ENCODE measurements at places on chromosomes 3 and 15. TPM values are rescaled to one million over a fixed set of nuclear protein-coding genes. Genes with fewer than 3 reads are reported as not detected.
A peak's percentile ranks its signal among the peaks of the same experiment; 100 is the strongest.

GRCh38 chr3:20100151-20100550 lies 59.9 kb downstream of the KAT2B start:
- no peak for DNase-seq

DNA sequence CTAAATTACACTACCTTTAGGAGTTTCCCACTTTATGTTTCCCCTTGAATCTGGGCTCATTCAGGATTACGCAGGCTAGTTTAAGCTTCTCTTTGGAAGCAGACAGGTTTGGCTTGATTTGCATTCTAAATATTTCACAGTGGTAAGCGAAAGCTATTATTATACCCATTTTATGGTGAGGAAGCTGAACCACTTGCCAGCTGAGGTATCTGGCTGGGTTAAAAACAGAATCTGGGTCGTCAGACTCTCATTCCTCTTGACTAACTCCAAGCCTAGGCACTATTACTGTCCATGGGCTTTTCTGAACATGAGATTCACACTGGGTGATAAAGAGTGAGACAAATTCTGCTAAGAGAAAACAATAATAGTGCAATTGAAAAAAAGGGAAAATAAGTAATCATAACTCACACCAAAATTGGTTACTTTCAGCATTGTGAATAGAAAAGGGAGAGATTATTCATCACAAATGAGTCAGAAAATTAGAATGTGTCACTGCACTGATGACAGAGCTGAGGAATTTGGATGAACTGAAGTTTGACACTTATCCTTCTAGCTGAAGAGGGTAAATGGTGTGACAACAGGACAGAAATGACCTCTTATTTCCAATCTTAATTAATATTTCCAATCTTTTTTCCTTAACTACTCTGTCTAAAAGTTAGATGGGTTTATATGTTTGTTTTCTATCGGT lies 211.3 kb downstream of the TIGIT start:
- DNase-seq: no peak

DNA sequence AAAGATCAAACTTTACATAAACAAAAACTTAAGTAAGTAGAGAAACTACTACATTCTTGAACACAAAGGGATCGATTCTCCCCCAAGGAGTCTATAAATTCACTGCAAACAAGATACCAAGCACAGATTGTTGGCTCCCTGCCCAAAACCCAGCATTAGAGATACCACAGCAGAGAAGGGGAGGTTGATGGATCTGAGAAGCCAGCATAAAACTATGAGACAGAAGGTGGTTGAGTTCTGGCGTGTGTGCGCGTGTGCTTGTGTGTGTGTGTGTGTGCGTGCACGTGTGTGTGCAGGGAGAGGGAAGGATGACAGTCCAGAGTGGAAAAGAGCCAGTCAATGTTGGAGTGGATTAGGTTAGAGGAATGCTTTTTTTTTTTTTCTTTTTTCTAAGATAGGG lies 143.2 kb upstream of the PRR20G start:
- DNase-seq: peak; percentile 98

GRCh38 chr3:30428251-30428650 lies 178.2 kb upstream of the TGFBR2 start:
- no peak for DNase-seq

Gene DAZL
- not detected for polyA plus RNA-seq

- DNase-seq: peak; percentile 92
Measured at GRCh38 chr3:42114130-42114725, 23.1 kb downstream of the TRAK1 start.

GRCh38 chr15:28960979-28961378 lies 75.2 kb downstream of the APBA2 start:
- DNase-seq: no peak

DNA sequence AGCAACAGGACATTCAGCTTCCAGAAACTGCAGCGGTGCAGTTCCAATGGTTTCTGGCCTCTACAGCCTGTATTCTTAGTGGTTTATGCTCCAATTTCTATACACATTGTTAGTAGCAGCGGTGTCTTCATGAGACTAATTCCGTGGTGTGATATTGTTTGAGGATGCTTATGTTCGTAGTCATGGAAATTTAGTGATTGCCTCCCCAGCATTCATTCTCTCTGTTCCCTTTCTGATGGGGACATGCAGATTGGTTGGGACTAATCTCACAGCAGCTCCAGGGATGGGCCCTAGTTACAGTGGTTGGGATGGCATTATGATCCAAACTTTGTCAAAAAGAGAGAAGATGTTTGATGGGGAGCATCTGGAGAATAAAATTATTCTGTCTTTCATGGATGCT lies 208.6 kb downstream of the CD47 start:
- DNase-seq: no peak

DNA sequence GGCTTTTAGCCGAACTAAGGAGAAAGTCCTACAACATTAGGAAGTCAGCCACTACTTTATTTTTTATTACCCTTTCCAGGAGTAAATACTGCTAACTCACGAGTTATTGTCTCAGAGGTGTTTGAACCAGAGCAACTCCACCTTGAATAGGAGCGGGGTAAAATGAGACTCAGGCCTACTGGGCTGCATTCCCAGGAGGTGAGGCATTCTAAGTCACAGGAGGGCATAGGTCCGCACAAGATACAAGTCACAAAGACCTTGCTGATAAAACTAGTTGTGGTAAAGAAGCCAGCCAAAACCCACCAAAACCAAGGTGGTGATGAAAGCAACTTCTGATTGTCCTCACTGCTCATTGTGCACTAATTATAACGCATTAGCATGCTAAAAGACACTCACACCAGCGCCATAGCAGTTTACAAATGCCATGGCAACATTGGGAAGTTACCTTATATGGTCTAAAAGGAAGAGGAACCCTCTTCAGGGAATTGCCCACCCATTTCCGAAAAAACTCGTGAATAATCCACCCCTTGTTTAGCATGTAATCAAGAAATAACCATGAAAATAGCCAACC lies 555.9 kb downstream of the IGSF11 start:
- DNase-seq: no peak

Gene SLC30A4
- polyA plus RNA-seq: 1.7 TPM
